ENCODE measurements at places on chromosomes 16 and 17. TPM values are rescaled to one million over a fixed set of nuclear protein-coding genes. Genes with fewer than 3 reads are reported as not detected.
A peak's percentile ranks its signal among the peaks of the same experiment; 100 is the strongest.

Gene CES3
- total RNA-seq: 0.22 TPM

Gene PRSS27
- total RNA-seq: 1.1 TPM

Gene HOXB6
- 0.88 TPM for total RNA-seq

Gene CDH5
- 71.6 TPM for total RNA-seq

Gene ADAD2
- total RNA-seq: 0.54 TPM

DNA sequence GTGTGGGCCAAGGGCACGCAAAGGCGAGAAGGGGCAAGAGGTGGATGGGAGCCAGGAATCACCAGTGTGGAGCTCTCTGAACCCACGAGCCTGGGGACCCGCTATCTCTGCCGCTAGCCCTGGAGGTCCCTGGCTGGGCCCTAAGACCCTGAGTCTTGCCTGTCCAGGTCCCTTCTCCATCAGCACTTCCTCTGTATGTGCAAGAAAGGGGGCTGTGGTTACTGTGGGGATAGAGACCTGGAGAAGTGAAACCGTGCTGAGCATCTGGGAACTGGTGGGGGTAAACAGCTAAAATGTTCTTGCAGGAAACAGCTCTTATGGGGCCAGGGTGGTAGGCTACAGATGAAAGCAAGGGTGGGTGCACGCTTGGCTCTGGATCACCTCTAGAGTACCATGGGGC lies 3.1 kb downstream of the SPNS3 start:
- no peaks in the 10 kb centered on the region for H3K4me1 ChIP-seq
- H3K4me3 ChIP-seq: no peak overlapping the region
- no peaks in the 10 kb centered on the region for H3K36me3 ChIP-seq
- H3K27me3 ChIP-seq: no peaks in the 10 kb centered on the region

GRCh38 chr16:47644166-47644565 lies 183.0 kb downstream of the PHKB start:
- H3K27me3 ChIP-seq: no peaks in the 10 kb centered on the region
- no peaks in the 10 kb centered on the region for H3K36me3 ChIP-seq
- no peak for DNase-seq
- H3K4me1 ChIP-seq: no peaks in the 10 kb centered on the region
- no peak overlapping the region for H3K4me3 ChIP-seq

DNA sequence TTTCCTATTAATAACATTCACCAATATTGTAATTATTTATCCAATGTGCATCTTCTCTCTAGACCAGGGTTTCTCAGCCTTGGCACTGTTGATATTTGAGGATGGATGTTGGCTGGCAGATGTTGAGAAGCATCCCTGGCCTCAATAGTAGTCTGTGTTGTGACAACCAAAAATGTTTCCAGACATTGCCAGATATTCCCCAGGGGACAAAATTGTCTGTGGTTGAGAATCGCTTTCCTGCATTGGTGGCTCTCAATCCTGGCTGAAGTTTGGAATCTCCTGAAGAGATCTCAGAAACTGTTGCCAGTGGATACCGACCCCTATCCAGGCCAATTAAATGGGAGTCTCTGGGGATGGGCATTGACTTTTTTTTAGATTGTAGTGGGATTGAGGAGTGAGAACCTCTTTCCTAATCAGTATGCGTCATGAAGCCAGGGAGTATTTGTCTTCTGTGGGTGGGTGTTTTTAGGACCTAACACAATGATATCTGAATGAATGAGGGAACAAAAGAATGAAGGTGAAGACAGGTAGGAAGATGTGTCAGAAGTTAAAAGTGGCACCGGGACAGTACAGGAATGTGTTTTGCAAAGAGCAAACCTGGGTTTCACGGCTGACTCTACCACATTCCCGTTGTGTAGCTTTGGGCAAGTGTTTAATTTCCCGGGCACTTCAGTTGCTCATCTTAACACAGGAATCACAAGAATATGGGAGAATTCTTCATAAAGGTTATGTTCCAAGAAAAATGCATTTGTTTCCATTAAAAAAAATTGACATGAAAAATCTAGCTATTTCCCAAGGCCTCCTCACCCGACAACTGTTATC lies 24.3 kb downstream of the HSD17B2 start:
- H3K4me3 ChIP-seq: no peak overlapping the region
- no peaks in the 10 kb centered on the region for H3K36me3 ChIP-seq
- H3K27me3 ChIP-seq: no peaks in the 10 kb centered on the region
- no peak overlapping the region for H3K27ac ChIP-seq

GRCh38 chr16:1045993-1046911 lies 26.3 kb upstream of the SSTR5 start:
- H3K27ac ChIP-seq: no peak overlapping the region
- no peaks in the 10 kb centered on the region for H3K27me3 ChIP-seq
- H3K4me1 ChIP-seq: no peaks in the 10 kb centered on the region
- no peak overlapping the region for H3K4me3 ChIP-seq
- no peak for DNase-seq

GRCh38 chr16:9192746-9193145 lies 101.3 kb downstream of the HAPSTR1 start:
- H3K27ac ChIP-seq: no peak overlapping the region
- no peaks in the 10 kb centered on the region for H3K36me3 ChIP-seq
- H3K4me1 ChIP-seq: no peaks in the 10 kb centered on the region
- no peak for DNase-seq

- peak overlapping the region; percentile 54 for H3K27ac ChIP-seq
- DNase-seq: no peak
- no peak overlapping the region for H3K4me3 ChIP-seq
These were observed 31.8 kb downstream of the NSMCE1 start for GRCh38 chr16:27236635-27237218.

- H3K27ac ChIP-seq: peak overlapping the region; percentile 73
- H3K4me1 ChIP-seq: peaks cover 20% of the 10 kb centered on the region
- no peak for DNase-seq
- H3K4me3 ChIP-seq: no peak overlapping the region
- no peaks in the 10 kb centered on the region for H3K27me3 ChIP-seq
These were observed 64.4 kb upstream of the LRRC37A3 start for GRCh38 chr17:64983708-64984107.

- H3K36me3 ChIP-seq: peaks cover under 1% of the 10 kb centered on the region
- no peak overlapping the region for H3K4me3 ChIP-seq
- H3K4me1 ChIP-seq: peaks cover 51% of the 10 kb centered on the region
- no peak for DNase-seq
- H3K27ac ChIP-seq: no peak overlapping the region
These were observed 16.6 kb downstream of the PLD6 start for GRCh38 chr17:17189559-17189958.

DNA sequence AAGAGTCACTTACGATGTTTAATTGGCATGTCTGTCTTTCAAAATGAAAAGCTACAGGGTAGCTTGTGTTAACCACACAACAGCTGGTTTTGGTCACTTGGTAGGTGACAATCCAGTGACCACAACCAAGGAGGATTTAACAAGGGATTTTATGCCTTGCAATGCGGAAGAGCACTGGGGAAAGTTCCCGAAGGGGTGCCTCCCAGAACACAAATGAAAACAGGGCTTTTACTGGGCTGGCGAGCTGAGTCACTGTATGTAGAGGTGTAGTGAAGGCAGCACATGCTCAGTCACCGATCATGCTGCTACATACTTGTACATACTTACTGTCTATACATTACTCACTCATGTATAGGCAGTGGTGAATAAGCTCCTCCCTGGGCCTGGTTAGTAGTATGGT lies 483.5 kb downstream of the CDH13 start:
- H3K27me3 ChIP-seq: no peaks in the 10 kb centered on the region
- no peak overlapping the region for H3K4me3 ChIP-seq
- H3K36me3 ChIP-seq: no peaks in the 10 kb centered on the region
- DNase-seq: no peak

GRCh38 chr16:4133897-4134372 lies 17.7 kb upstream of the ADCY9 start:
- peaks cover 10% of the 10 kb centered on the region for H3K4me1 ChIP-seq
- H3K36me3 ChIP-seq: no peaks in the 10 kb centered on the region
- no peak for DNase-seq
- no peak overlapping the region for H3K4me3 ChIP-seq
- H3K27ac ChIP-seq: no peak overlapping the region

DNA sequence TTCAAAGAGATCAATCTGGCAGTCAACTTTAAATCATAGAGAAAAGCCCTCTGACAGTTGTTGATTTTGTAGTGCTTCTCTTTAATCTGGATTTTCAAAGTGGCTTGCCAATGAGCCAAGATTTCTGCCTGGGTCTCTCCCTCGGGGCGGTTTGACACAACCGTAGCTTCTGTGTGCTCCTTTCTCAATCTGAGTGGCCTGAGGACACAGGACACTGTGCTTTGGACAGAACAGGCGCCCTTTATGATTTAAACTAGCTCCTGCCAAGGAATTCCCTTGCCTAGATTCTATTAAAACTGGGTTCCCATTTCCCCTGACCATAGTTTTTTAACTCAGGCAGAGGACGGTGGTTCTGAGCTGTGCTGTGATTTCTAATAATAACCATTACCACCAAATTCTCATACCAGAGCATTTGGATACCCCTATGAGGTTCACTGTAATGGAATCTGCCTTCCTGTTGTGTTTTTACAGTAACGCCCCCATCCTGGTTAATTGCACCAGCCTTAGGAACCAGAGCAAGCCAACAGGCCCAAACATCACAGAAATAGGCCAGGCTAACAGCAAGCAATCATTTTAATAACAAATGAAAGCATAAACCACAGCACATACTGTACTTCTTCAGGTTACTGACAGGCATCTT lies 4.0 kb downstream of the ZFHX3 start:
- H3K36me3 ChIP-seq: no peaks in the 10 kb centered on the region
- H3K4me3 ChIP-seq: no peak overlapping the region
- H3K27ac ChIP-seq: peak overlapping the region; percentile 99
- H3K27me3 ChIP-seq: no peaks in the 10 kb centered on the region

DNA sequence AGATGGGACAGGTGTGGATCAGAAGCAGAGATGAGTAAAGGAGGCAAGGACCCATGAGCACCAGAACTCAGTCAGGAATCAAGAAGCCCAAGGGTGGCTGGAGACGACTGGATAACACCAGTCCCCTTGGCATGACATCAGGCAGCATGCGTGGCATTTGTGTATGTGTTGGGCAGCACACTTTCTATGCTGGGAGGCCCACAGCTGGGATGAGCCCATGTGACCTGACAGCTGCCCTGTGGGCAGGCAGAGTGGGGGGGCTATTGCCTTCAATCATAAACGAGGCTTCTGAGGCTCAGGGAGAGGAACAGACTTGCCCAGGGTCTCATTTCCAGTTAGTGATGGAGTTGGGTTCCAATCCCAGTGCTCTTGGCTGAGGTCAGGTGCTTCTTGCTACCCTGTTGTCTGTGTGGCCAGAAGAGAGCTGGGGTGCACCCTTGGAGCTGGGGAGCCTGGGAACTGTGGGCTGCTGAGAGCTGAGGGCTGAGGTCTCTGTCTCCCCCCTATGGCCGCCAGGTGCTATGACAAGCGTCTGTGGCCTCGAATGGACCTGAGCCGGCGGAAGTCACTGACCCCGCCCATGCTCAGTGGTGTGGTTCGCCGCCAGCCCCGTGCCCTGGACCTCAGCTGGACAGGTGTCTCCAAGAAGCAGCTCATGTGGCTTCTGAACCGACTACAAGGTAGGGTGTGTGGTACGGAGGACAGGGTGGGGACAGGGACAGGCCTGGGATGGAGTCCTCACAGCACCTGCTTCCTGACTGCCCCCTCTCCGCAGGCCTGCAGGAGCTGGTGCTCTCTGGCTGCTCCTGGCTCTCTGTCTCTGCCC lies 7.1 kb upstream of the ORAI3 start:
- H3K4me1 ChIP-seq: peaks cover 10% of the 10 kb centered on the region
- peak; percentile 86 for DNase-seq
- no peak overlapping the region for H3K27ac ChIP-seq

Data from thyroid gland (tissue), 4 donors.